ENCODE measurements at places on chromosomes 3 and 15.

GRCh38 chr3:106086038-106086437 lies 217.2 kb upstream of the CBLB start:
- DNase-seq, result no peak

GRCh38 chr3:16474216-16474615 lies 39.3 kb downstream of the RFTN1 start:
- DNase-seq, result no peak

DNA sequence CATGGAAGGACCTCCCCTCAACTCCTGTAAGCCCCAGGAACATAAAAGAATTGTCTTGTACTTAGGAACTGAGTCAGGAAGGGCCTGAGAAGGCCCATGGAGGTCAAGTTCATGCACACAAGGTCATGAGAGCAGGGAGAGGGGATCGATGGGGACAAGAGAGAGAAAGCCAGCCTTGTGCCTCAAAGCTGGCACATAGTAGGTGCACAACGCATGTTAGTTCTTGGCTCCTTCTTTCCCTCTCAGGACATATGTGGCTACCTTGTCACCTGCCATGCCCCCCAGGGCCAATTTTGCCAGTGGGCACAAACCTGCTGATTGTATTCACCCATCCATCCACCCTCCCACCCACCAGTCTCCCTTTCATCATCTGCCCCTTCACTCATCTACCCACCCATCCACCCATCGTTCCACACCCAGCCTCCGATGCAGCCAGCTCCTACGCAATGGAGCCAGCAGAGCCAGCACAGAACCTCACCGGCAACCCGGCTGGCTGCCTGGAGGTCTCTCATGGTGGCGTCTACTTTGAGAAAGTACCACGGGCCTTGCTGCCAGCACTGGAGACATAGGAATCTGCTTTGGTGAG lies 52.4 kb upstream of the INSYN1 start:
- no peak for DNase-seq

DNA sequence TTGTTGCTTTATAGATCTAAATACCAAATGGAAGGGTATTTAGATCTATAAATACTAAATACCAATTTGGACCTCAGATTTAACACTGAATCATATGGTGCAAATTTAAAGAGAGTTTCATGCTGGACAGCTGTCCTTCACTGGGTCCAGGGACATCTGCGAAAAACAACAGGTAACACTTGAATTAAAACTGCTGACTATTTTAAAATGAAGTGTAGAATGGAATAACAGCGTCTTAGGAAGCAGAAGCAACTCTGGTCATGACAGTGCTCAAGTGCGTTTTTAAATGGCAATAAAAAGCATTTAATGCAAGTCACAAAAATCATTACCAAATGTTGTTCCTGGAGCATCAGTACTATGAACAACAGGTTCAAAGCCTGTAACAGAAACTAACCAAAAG lies 106.3 kb downstream of the TFG start:
- DNase-seq, result no peak

DNA sequence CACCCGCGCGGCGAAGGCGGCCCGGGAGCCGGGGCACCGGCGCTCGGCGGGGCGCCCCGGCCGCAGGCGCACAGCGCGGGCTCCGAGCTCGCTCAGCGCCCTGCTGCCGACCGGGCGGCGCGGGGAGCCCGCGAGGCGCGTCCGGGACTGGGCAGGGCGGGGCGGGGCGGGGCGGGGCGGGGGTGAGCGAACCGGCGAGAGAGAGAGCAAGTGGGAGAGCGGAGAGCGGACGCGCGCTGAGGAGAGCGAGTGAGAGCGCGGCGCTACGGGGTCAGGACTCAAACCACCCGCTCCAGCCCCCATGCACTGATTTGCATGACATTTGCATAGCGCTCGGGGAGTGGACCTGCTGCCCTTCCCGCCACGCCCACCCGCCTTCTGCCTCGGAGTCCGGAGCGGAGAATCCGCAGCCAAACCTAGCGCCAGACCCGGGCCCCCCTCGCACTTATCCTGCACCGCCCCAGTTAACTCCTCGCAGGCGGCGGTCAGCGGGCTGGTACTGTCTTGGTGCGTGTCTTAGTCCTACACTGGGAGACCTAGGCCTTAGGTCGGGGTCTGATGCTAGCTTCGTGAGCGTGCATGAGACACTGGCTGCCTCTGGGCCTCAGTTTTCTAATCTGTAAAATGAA lies at the start of gene MYLK:
Gene MYLK (minus strand): TSS at position 130 of the 629 bp plus-strand sequence. CDS start 90,491 bp downstream, outside the sequence.
- peak; percentile 77 for DNase-seq

Data from GM10248 (cell line).